ENCODE measurements at places on chromosomes 13 and 19. TPM values are rescaled to one million over a fixed set of nuclear protein-coding genes. Genes with fewer than 3 reads are reported as not detected.

The ARRDC5 gene
- 4.0 TPM for total RNA-seq

The ZNF442 gene
- 0.29 TPM for total RNA-seq

The AP1M2 gene
- not detected for total RNA-seq

The ZNF536 gene
- total RNA-seq = not detected

The ZNF497 gene
- 0.55 TPM for total RNA-seq

All from T-helper 17 cell (primary cell).